IPS DF 19.7 (cell line): ENCODE measurements at places on chromosomes 11 and 22.

GRCh38 chr11:108588287-108588686, 5.3 kb downstream of the EXPH5 start:
- DNase-seq, result no peak

GRCh38 chr11:25163421-25163820, 666.6 kb downstream of the LUZP2 start:
- no peak for DNase-seq

DNA sequence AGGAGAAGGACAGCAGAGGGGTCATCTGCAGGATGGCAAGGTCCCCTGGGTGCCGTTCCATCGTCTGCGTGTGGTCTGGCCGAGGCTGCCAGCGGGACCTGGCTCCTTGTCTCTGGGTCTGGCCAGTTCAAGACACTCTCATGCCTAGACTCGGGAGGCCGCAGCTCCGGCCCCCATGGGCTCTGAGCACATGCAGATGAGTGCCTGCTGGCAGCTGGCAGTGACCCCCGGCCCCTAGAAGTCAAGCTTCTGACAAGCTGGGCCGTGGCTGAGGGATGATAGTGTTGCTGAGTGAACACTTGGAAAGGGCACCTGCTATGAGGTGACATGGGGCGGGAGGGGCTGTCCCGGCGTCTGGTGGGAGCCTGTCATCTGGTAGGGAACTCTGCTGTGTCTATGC, 1180.6 kb downstream of the BRD1 start:
- DNase-seq, result no peak

DNA sequence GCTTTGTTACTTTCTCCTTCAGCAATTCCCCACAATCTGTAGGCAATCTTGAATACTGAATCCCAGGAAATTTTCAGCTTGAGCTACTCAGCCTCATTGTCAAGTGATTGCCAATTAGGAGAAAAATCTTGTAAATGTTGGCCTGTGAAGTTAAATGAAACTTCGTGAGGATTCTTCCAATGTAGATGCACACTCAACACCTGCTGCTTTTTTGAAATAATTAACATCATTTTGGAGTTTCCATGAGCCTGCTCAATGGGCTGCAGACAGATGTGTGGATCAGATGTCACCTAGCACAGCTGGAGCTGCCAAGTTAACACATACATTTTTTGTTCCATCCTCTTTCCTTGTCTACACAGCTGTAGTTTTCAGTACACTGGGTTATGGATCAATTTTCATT, 645.6 kb upstream of the LUZP2 start:
- no peak for DNase-seq

DNA sequence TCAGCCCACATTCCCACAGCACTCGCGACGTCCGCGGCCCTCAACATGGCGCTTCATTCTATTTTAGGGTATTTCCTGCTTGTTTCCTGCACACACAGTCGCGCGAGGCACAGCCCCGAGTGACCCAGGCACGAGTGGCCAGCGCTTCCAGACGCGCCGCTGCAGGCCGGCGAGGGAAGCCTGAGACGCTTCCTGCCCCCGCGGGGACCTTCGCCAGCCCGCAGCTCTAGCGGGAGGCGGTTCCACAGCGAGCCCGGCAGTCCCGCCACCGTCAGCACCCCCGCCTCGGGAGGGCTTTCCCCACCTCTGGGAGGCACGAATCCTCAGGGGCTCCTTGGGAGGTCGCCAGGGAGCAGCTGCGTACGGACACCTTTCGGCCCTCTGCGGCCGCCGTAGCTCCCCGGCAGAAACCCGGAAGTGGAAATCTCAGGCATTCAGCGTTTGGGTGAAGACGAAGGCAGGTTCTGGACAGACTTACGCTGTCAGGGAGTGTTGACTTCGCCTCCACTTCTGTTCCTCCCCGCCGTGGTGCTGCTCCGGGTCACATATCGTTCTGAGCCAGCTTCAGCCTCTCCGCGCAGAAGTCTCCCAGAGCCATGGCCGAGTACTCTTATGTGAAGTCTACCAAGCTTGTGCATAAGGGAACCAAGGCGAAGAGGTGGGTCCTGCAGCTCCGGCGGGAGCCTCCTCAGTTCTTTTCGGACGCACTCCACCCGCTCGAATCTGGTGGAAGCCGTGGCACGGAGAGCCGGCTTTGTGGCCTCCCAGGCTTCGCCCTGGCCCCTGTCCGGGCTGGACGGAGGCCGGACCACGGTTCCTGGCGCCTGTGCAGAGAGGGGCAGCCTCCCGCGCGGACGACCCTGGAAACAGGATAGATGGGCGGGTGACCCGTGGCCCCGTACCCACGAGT, 2925.9 kb upstream of the OR11H1 start:
- no peak for DNase-seq

DNA sequence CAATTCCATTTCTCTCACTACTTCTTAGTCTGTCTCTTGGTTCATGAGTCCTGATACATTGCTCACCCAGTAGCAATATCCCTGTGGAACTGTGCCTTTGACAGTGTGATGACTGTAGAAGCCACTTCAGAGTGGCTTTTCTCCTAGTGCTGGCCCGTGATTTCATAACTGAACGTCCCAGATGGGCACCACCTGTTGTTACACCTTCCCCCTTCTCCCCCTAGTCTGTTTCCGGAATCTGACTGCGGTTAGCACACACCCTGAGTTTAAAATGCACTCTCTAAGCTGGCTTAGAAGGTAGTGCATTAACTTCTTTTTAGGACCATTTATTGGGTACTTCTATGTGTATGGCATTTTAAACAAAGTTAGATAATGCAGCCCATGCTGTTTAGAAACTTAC, 83.0 kb downstream of the ALX4 start:
- no peak for DNase-seq

DNA sequence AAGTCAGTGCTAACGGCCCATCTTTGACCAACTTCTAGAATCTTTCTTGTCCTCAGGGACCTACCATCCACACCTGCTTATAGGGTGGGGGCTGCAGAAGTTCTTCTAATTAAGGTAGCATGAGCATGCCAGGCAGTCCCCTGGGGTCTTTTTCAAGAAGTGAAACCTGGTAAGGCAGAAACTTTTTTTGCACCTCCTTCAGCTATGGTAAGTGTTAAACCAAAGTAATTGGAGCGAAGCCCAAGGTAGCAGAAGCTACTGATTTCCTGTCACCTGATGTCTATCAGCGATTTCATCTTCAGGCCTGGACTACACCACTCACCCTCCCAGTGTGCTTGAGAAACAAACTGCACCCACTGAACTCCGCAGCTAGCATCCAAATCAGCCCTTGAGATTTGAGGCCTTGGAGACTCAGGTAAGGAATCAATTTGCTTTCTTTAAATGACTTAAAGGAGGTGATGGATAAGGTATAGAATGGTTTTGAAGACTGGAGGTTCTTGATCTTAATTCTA, at the start of gene MS4A1:
Gene MS4A1 (plus strand): TSS at position 317 of the 512 bp plus-strand sequence. CDS start 6,528 bp downstream, outside the sequence.
- no peak for DNase-seq

DNA sequence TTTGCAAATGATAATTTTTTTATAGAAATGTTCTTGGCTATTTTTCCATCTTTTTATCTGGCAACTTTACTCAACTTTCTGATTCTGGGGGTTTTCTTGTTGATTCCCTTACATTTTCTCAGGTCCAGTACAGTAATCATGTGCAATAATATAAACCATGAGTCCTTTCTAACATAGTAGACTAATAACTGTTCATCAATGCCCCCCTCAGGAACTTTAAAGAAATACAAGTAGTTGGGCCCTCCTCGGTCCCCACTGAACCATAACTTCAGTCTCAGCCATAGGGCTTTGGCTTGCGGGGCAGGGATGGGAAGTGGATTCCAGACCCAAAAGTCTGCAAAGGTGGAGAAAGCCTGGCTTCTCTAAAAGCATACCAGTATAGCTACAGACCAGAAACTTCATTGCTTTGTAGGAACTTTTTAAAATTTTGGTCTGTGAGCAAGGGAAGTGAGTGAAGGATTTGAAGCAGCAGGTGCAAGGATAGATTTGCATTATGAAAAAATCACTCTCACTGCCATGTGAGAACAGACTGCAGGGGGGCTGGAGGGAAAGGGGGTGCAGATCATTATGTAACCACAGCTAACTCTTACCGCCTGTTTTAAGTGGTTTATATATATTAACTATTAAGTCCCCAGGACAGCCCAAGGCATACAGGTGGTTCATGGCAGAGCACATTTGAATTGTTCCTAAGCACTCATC, 10.4 kb upstream of the TUB start:
- DNase-seq, result no peak

- DNase-seq, result no peak
Observed at GRCh38 chr11:6875761-6876160, 664 bp upstream of the OR10A4 start.

DNA sequence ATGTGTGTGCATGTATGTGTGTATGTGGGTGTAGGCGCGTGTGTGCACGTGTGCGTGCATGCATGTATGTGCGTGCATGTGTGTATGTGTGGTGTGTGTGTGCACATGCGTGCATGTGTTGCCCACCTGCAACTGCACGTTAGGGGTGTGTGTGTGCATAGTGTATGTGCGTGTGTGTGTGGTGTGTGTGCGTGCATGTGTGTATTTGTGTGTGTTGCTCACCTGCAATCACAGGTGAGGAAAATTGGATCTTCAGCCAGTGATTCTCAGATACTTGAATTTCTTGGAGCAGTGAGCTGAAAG, 54.3 kb downstream of the ST14 start:
- no peak for DNase-seq

GRCh38 chr11:14350215-14350614, 8.8 kb downstream of the RRAS2 start:
- DNase-seq, result no peak

DNA sequence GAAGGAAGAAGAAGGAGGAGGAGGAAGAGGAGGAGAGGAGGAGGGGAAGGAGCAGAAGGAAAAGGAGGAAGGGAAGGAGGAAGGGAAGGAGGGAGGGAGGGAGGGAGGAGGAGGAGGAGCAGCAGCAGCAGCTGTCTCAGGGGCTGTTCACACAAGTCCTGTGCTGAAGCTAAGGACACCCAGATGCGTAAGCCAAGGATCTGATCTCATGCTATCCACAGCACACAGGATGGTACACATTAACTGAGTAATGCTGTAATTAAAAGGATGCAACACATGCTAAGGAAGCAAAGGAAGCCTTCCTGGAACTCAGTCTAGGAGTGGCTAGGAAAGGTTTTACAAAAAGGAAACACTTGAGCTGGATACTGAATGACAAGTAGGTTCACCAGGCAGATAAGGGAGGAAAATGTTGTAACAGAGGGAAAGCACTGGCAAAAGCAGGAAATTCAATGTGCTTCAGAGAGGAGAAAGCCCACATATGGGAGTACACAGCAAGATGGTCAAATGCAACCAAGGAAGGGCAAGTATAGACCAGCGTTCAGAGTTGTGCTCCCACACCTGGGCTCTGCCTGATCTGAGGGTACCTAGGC, 32.0 kb downstream of the TRIM66 start:
- DNase-seq, result no peak

- DNase-seq, result no peak
Observed at GRCh38 chr11:114197799-114198500, 98.2 kb upstream of the NNMT start.

DNA sequence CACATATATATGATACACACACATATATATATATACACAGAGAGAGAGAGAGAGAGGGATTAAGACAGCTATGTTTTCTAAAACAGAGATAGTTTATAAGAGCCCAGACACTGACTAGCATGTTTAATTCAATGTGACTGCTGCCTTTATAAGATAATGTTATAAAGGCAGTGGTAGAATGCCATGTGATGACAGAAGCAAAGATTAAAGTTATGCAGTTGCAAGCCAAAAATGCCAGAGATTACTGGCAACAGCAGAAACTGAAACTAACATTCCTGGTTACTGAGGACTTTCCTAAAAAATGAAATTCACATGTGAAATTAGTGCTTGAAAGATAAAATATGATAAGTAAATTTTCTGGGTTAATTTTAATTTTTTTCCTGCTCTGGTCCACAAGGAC, 1888.9 kb downstream of the LRRC4C start:
- DNase-seq, result no peak

GRCh38 chr11:104352036-104352435, 188.1 kb upstream of the PDGFD start:
- no peak for DNase-seq
